ENCODE measurements at places on chromosomes 12 and 14.
A peak's percentile ranks its signal among the peaks of the same experiment; 100 is the strongest.

GRCh38 chr12:31412292-31412801 is 86.4 kb upstream of the SINHCAF start:
- DNase-seq, result no peak

DNA sequence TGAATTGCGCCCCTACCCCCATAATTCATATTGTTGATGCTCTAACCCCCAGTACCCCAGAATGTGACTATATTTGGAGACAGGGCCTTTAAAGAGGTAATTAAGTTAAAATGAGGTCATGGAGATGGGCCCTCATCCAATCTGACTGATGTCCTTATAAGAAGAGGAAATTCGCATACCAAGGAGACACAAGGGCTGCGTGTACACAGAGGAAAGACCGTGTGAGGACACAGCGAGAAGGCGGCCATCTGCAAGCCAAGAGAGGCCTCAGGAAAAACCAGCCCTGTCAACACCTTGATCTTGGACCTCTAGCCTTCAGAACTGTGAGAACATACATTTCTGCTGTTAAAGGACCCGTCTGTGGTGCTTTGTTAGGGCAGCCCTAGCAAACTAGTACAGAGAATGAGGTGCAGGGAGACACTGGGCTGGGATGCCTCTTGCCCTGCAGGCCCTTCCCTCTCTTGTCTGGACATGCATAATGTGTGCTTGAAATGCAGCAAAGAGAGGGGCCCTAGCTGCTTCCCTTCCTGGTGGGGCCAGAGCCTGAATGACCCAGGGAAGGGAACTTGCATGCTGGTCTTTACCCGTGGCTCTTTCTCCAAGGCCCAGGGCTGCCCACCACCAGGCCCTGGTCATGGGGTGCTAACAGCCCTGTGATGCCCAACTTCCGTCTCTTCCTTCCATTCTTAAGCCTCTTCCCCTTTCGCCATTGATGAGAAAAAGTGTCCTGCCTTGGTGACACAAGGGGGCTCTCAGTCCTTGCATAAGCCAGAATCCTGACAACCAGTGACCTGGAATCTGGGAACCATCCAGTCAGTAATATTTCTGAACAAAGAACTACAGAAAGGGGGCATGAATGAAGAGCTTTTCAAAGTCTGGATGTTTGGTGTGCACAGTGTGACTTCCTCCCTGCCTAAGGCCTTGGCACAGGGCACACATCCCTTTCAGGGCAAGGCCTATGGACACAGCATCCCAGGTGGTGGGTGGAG is 50.0 kb upstream of the GPATCH2L start:
- no peak for DNase-seq

DNA sequence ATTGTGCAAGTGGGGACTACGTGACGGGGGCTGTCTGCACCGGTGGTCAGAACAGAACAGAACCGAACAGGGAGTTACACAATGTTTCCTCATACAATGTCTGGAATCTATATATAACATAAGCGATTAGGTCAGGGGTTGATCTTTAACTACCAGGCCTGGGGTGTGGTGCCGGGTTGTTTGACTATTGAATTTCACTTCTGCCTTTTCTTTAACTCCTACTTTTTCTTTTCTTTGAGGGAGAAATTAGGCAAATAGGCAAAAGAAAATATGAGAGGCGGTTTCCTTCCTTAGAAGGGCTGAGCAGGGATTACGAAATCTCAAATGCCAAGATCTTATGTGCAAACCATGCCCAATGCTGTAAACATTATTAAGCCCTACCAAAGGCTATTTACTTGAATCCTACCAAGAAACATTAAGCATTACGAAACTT is 140.3 kb downstream of the SLC38A6 start:
- no peak for DNase-seq

DNA sequence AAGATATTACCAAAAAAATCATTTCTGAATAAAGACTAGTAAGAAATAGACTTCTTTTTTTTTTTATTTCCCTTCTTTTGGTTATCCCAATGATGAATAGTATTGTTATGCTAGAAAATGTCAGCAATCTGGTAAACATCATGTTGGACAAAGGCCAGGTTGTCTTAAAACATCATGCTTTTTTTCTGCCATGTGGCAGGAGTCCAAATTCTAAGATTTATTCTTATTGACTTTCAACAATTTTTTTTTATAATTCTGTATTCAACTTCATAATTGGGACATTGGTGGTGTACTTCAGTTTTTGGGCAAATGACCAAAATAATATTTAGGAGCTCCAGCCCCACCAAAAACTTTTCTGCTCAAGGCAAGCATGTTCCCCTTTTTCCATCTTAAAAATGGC is 10.5 kb downstream of the DCN start:
- DNase-seq, result no peak

- no peak for DNase-seq
These were observed 1472.5 kb upstream of the SEL1L start for GRCh38 chr14:83006121-83006670.

- no peak for DNase-seq
These were observed 11.5 kb upstream of the LGMN start for GRCh38 chr14:92759679-92760523.

DNA sequence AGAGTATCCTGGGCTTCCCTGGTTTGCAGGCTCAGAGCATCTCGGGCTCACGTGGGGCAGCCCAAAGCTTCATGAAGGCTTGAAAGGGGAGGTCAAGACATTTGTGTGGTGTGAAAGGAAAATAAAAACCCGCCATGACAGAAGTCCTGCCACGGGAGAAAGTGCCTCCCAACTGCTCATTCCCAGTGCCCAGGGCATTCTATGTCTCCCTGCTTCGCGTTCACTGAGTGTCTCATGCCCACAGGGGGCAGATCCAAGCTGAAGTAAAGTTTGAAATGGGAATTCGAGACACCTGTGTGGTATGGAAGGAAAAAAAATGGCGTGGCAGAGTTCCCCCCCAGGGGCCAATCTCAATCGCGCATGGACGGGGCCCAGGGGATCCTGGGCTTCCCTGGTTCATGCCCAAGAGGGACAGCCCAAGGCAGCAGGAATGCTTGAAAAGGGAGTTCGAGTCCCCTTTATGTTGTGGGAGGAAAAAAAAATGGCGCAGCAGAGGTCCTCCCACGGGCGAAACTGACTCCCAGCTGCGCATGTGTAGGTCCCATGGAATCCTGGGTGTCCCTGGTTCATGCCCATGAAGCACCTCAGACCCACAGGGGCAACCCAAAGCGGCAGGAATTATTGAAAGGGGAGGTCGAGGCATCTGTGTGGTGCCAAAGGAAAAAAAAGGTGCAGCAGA is 576.7 kb downstream of the ALG10 start:
- no peak for DNase-seq

- no peak for DNase-seq
These were observed 70.2 kb upstream of the FBRSL1 start for GRCh38 chr12:132419631-132420246.

DNA sequence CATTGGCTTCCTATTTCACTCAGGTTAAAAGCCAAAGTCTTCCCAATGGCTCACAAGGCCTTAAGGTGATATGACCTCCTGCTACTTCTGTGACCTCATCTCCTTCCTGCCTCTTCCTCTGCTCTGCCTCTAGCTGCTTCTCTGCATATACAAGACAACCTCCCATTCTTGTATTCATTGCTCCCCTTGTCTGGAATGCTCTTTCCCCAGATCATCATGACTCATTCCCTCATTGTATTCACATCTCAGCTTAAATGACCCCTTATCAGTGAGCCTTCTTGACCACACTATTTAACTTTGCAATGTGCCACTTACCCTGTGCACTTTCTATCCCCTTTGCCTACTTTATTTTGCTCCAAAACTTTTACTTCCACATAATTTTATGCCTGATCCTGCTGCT is 90.2 kb downstream of the PPP1R12A start:
- no peak for DNase-seq

DNA sequence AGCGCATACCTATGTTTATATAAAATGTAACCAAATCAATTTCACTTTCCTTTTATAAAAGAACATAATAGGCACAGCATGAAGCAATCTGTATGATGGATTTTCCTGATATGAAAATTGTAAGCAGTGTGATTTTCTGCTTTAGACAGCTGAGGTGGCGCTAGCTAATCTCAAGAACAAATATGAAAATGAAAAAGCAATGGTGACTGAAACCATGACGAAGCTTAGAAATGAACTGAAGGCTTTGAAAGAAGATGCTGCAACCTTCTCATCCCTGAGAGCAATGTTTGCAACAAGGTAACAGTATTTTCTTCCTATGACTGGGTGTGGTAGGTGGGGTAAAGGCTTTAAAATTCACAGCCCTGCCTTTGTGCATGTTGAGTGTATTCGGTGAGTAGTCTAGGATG is 65.0 kb upstream of the FGD4 start:
- no peak for DNase-seq

DNA sequence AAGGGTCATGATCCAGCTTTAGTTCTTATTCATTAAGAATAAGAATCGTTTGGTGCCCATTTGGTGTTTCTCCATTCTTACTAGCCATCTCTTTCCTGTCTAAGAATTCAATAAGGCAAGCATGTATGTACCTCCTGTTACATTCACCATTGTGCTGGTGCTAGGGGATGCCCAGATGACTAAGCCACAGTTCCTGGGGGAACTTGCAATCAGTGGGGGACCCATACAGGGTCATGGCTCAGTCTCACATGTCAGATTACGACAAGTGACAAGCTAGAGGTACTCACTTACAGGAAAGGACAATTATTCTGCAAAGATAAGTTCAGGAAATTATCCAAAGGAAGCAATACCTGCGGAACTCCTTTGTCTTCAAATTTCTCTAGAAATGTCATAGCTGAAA is 125.4 kb downstream of the STXBP6 start:
- DNase-seq, result no peak

DNA sequence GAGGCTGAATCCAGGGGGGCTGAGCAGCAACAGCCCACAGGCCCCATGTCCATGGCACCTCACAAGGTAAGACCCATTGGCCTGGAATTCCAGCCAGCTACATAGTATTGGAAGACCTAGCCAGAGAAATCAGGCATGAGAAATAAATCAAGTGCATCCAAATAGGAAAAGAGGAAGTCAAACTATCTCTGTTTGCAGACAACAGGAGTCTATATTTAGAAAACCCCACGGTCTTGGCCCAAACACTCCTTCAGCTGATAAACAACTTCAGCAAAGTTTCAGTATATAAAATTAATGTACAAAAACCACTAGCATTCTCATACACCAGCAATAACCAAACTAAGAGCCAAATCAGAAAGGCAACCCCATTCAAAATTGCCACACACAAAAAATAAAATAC is 16.9 kb downstream of the PDE6H start:
- DNase-seq, result no peak

GRCh38 chr12:47004634-47005033 is 74.8 kb upstream of the PCED1B start:
- no peak for DNase-seq

- DNase-seq, result no peak
These were observed 1537.1 kb upstream of the FLRT2 start for GRCh38 chr14:83992857-83993256.

DNA sequence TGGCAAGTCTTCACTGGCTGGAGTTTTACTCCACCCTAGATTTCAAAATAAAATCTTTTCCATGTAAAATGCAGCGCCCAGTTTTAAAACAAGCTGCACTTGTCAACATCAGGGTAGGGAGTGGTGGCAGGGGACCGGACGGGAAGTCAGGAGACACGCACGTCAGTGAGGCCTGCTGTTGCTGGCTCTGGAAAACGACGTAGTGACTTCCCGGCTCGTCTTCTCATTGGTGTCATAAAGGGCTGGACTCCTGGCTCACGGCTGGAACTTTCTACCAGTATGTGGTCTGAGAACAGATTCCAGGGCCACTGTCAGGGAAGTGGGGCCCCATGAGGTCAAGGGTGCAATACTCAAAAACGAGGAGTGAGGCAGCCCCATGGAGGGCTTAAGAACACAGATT is 64.2 kb upstream of the FOXN3 start:
- DNase-seq, result no peak

GRCh38 chr12:113271466-113271852 is 50.2 kb downstream of the TPCN1 start:
- DNase-seq, result no peak

GRCh38 chr12:23628806-23629205 is 320.7 kb downstream of the SOX5 start:
- DNase-seq, result no peak

DNA sequence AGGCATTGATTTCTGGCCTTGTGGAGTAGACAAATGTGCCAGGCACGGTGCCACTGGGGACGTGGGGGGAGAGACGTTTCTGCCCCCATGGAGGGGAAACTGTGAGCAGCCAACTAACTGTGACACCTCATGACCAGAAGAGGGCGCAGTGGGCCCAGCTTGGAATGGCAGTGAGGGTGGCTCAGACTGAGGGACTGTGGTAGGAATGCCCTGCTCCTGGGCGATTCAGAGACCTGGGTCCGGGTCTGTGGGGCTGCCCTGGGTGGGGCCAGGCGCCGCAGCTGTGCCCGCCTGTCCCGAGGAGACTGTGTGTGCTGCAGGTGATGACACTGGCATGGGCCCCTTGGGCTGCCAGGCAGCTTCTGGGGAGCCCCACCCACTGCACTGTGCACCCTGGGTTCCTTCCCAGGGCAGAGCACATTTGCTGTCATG is 60.6 kb downstream of the SLC25A47 start:
- peak; percentile 23 for DNase-seq

GRCh38 chr12:26122061-26122680 is 2.7 kb downstream of the BHLHE41 start:
- no peak for DNase-seq

- DNase-seq, result no peak
These were observed 3.6 kb downstream of the DIP2B start for GRCh38 chr12:50508414-50508813.

GRCh38 chr14:54211551-54212308 is 185.1 kb upstream of the CDKN3 start:
- no peak for DNase-seq

- no peak for DNase-seq
These were observed 316.2 kb downstream of the PAWR start for GRCh38 chr12:79374545-79374944.

GRCh38 chr12:96501133-96501761 is 11.9 kb downstream of the CFAP54 start:
- DNase-seq, result no peak

DNA sequence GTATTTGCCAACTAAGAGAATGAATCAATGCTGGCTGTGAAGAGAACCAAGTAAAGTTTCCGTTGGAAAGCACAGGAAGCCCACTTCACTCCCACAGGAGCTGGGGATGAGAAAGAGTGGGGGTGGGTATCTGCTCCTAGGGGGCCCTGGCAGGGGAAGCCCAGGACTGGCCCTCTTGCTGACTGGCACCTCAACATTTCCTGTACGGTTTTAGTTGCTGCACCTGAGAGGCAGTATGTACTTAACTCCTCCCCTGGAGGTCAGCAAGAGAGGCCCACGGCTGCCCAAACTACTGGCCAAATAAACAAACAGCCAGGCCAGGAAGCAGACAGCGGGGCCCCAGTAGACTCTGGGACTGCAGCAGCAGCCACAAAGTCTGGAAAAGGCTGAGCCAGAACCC is 33.8 kb upstream of the VWF start:
- DNase-seq, result no peak

DNA sequence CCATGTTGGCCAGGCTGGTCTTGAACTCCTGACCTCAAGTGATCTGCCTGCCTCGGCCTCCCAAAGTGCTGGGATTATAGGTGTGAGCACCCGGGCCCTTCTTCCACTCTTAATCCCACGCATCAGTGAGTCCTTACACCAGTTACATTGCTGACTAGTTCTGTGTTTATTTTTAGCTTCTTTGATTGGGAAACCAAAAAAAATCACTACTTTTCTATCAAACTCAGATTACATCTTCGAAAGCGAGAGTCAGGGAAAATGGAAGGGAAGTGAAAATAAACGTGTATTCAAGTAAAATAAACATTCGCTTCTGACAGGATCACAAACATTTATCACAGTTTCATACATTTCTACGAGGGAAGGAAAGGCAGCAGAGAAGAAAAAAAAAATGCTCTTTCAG is 32.2 kb downstream of the FGD6 start:
- DNase-seq, result no peak
